Stimulated activated CD4-positive, alpha-beta T cell treated with anti-CD3 and anti-CD28 coated beads, Interleukin-1b, Interleukin-23, amount 100 ng/mL, for 24 hours (primary cell): ENCODE measurements at places on chromosomes 12 and 14.

GRCh38 chr12:113895176-113895575, 70.9 kb downstream of the RBM19 start:
- DNase-seq: no peak

DNA sequence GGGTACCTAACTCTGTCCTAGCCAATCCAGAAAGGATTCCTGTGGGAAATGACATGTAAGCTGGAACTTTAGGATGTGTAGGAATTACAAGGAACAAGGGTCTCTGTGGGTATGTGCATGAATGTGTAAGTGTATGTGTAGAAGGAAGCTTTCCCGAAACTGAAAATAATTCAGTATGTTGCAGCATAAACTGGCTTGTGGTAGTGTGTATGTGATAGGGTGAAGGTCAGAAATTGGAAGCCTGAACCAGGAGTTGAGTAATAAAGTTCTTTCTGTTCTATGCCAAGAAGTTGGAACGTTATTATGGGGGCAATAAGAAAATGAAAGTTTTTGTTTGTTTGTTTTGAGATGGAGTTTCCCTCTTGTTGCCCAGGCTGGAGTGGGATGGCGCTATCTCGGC, 323.1 kb upstream of the KITLG start:
- no peak for DNase-seq

DNA sequence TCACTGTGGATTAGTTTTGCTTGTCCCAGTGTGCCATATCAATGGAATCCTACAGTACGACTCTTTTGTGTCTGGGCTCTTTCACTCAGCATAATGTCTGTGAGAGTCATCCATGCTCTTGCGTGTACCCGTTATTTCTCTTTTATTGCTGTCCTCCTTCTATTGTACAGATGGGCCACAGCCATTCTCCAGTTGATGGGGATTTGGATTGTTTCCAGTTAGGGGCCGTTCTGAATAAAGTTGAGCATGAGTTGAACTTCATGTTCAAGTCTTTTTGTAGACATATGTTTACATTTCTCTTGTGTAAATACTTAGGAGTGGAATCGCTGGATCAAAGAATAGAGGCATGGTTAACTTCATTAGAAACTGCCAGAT, 38.3 kb downstream of the MYO1H start:
- no peak for DNase-seq

- no peak for DNase-seq
Observed at GRCh38 chr14:74960736-74961135, 5.3 kb upstream of the PGF start.

- no peak for DNase-seq
Observed at GRCh38 chr12:14554281-14555007, 13.2 kb downstream of the PLBD1 start.

- no peak for DNase-seq
Observed at GRCh38 chr14:33335366-33335765, 396.7 kb downstream of the NPAS3 start.

- DNase-seq: no peak
Observed at GRCh38 chr14:53509276-53510244, 356.4 kb upstream of the DDHD1 start.

DNA sequence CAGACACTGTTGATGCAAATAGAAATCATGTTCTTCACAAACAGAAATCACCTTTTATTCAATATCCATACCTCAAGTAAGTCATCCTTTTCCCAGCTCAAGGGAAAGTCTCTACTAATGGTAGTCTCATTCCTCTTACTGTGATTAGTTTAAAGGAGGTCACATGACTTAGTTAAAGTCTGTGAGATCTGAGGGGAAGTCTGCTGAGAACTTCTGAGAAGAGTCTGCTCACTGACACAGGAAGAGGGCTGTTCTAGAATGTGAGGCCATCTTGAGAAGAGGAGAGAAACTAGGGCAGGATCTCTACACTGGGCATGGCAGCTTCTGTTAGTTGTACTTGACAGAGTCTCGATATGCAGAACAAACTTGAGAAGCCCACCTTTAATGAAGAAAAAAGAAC, 146.8 kb downstream of the C12orf42 start:
- DNase-seq: no peak

DNA sequence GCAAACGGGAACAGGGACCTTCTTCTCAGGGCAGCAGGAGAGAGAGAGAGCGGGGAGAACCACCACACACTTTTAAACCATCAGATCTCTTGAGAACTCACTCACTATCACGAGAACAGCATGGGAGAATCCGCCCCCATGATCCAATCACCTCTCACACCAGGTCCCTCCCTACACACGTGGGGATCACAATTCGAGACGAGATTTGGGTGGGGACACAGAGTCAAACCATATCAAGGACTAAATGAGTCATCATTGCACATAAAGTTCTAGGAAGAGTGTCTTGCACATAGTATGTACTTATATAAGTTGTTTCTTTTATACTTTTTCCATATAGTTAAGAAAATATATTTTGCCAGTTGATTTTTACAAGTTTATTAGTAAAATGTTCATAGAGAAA, 17.6 kb upstream of the NTN4 start:
- DNase-seq: no peak

DNA sequence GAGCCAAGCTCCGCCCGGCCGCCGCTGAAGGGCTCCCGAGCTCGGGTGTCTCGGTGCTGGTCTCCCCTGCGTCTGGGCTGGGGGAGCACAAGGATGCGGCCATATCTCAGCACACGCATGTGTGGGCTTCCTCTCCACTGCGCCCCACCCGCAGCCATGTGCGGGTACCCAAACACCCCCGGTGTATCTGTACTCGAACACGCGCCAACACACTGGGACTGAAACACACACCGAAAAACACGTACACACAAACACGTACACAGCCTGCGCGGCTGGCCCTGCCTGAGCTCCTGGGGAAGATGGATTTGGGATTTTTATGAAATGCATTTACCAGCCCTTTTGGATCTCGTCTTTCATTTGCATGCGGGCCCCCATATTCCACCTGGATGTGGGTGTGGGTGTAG, 897 bp upstream of the TBX3 start:
- no peak for DNase-seq

DNA sequence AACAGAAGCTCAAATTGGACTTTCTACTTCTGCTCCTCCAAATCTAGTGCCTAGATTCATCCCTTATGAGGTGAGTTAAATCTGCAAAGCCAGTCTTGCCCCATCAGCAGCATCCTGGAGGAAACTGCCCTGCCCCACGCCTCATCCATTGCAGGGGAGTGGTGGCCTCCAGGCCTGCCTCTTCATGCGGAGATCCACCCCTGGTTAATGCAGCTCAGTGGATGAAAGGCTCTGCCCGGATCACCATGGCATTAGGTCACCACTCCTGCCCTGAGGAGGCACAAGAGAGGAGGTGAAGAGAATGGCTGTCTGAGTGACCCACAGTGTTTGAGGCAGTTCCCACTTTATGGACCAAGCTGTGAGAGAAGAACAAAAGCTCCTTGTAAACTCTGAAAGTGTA, 218.1 kb downstream of the C12orf75 start:
- no peak for DNase-seq

GRCh38 chr14:78697341-78697740, 527.2 kb downstream of the NRXN3 start:
- DNase-seq: no peak

DNA sequence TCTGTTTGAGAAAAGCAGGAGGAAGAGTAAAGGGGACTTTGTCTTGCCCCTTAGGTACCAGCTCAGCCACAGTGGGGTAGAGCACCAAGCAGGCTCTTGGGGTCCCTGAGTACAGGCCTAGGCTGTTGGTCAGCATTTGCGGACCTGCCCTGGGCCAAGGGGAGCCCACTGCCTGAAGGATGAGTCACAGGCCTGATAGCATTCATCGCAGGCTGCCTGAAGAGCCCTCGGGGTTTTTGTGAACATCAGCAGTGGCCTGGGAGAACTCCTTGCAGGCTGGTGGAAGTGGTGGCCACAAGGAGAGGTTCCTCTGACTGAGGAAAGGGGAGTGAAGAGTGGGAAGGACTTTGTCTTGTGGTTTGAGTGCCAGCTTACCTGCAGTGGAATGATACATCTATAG, 25.0 kb upstream of the P2RX7 start:
- no peak for DNase-seq

- no peak for DNase-seq
Observed at GRCh38 chr12:117583677-117584225, 222.3 kb upstream of the NOS1 start.

GRCh38 chr12:106088811-106089485, 49.8 kb downstream of the NUAK1 start:
- no peak for DNase-seq

GRCh38 chr14:59582161-59582560, 5.5 kb upstream of the CCDC175 start:
- DNase-seq: no peak

- DNase-seq: no peak
Observed at GRCh38 chr12:112602150-112602549, 183.4 kb downstream of the PTPN11 start.

DNA sequence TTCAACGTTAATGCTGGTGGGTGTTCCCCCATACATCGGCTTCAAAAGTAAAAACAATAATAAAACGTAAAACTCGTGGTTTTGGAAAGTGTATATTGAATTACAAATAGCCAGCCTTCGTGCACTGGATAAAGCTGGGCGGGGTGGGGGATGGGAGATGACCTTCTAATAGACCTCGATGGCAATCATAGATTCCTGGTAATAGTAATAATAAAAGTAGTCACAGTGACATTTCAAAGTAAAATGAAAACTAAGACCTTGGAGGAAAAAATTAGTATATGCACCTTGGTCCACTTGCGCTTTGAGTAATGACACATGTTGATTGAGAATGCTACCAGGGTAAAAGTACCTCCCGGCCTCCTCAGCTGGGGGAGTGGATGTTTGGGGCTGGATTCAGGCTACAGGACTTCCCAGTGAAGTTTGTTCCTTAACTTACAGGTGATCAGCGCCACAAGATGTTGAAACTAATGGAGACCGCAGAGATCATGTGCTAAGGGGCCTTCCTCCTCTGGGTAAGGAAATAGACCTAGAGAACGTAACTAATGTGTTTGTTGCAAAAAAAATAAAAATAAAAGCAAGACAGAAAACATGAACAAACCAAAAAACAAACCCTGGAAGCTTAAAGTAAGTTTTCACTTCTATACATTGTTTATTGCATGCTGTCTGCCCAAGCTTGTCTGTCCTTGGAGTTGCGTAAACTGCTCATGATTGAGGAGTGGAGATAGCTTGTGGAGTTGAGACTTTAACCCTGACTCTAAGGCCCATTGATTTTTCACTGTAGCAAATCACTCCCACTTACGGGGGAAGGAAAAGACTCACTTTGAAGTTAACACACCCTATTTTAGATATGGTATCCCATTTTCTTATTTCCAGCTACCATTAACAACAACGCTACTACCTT, 907 bp upstream of the LRIG3 start:
- no peak for DNase-seq

DNA sequence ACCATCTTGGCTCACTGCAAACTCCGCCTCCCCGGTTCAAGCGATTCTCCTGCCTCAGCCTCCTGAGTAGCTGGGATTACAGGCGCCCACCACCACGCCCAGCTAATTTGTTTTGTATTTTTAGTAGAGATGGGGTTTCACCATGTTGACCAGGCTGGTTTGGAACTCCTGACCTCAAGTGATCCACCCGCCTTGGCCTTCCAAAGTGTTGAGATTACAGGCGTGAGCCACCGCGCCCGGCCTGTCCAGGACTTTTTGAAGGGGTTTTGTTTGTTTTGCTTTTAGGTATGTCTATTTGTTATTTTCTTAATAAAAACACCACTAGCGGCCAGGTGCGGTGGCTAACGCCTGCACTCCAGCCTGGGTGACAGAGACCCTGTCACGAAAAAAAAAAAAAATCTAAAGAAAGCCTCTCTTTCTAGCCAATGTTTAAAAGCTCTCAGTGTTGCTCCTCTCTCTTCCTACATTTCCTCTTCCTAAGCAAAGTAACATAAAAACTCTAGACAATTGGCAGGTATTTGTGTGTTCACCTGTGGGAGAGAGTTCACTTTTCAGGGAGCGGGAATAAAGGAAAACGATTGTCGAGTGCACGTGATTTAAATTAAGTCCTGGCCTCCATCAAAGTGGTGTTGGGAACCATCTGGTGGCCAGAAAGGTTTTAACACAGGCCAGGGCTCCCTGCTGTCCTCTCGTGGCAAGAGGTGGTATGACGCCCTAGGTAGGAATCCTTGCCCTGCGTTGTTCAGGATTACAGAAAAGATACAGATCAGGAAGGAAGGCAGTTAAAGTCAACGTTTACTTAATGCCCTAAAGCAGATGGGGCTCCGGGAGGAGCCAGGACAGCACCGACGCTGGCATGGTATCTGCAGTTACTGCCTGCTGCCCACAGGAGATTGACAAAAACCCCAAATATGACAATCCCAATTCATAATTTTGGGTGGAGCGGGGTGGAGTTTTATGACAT, 36.2 kb upstream of the ATP23 start:
- peak; percentile 75 for DNase-seq

- no peak for DNase-seq
Observed at GRCh38 chr12:24418157-24418556, 468.7 kb upstream of the SOX5 start.

- no peak for DNase-seq
Observed at GRCh38 chr14:105047283-105048016, 17.8 kb downstream of the GPR132 start.

DNA sequence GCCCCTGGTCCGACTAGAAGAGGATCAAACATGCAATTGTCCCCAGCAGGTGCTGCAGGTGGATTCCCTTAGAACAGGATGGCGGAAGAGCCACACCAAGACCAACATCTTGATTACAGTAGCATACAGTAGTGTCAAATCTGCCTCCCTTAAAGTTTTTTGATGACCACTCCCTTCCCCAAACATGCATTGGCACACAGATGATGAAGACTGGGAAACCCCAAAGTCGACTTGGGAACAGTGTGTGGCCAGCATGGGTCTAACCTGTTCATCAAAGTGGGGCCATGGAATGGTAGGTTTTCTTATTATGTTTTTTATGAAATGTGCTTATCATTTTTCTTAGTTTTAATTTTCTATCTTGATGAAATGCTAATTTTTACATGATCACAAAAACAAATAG, 8.8 kb downstream of the PLXNC1 start:
- no peak for DNase-seq

- no peak for DNase-seq
Observed at GRCh38 chr12:96906498-96906848, 584 bp upstream of the NEDD1 start.

- no peak for DNase-seq
Observed at GRCh38 chr14:56182410-56182809, 64.2 kb downstream of the PELI2 start.

GRCh38 chr12:19760611-19761010, 321.3 kb downstream of the AEBP2 start:
- DNase-seq: no peak

DNA sequence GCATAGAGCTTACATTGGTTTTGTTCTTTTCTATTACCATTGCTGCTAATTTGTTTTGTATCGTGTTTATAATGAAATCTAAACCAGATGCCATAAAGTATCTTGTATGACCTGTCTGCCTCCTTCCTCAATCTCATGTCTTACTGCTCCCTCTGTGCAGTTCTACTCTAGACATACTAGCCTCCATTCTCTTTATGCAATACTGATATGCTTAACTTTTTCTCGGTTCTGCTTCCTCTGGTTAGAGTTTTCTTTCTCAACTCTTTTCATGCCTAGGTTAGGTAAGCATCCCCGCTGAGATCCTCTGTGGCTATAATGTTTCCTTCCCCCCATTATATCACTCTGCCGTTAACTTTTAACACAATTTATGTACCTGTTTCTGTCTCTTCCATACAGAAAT, 852.3 kb downstream of the TRHDE start:
- DNase-seq: no peak
